ENCODE measurements at places on chromosomes 6 and 20. TPM values are rescaled to one million over a fixed set of nuclear protein-coding genes. Genes with fewer than 3 reads are reported as not detected.

KHDC1L gene
- total RNA-seq = not detected

TAGAP gene
- total RNA-seq = 0.13 TPM

GRCh38 chr20:32354592-32355416 is 3.3 kb upstream of the ASXL1 start:
- H3K36me3 ChIP-seq = no peaks in the 10 kb centered on the region
- H3K4me1 ChIP-seq = peaks cover 34% of the 10 kb centered on the region
- H3K4me3 ChIP-seq = no peak overlapping the region
- H3K27me3 ChIP-seq = no peaks in the 10 kb centered on the region
- peak overlapping the region; percentile 99 for H3K27ac ChIP-seq
- DNase-seq = peak; percentile 89

DNA sequence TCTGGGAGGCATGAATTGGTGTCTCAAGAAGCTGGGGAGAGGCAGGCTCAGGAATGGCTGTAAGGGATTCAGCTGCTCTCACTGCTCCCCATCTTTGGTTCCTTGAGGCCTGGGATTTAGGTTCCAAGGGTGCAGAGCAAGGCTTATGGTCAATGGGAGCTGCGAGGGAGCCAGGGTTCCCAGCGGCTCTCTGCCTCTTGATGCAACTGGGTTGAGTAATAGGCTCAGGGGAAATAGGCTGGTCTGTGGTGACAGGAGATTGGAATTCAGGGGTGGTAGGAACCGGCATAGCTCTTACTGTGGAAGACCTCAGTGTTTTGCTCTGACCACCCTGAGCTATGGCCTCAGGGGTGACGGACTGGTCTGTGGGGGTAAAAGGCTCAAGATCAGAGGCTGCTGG is 13.0 kb upstream of the NRM start:
- H3K4me1 ChIP-seq = peaks cover 11% of the 10 kb centered on the region
- H3K36me3 ChIP-seq = no peaks in the 10 kb centered on the region
- H3K4me3 ChIP-seq = no peak overlapping the region
- DNase-seq = no peak
- no peaks in the 10 kb centered on the region for H3K27me3 ChIP-seq

SRMS gene
- not detected for total RNA-seq

All from Panc1 (cell line).